ENCODE measurements at places on chromosomes 2 and 18.

DNA sequence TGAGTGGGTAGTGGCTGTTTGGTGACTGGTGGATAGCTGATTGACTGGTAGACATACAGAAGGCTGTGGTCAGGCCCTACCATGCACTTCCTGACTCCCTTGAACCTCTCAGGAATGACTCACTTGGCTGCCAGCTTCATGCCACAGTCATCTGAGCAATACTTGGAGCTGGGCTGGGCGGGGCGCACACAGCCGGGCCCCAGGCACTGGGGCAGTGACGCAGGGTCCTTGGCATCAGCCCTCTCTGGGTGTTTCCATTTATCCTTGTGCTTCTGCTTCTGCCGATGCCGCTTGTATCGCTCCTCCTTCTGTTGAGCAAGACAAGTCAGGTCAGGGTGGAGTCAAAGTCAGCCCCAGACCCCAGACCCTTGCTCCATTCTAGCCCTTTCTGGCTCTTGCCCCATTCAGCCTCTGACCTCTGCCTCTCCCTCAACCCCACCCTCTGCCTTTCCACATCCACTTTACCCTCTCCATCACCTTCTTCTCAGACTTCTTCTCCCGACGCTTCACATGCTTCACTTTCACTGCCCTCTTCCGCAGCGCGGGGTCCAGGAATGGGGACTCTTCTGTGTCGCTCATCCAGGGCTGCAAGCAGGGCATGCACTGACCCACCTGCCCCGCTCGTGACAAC lies 3.0 kb upstream of the MBD1 start:
- no peak for DNase-seq

DNA sequence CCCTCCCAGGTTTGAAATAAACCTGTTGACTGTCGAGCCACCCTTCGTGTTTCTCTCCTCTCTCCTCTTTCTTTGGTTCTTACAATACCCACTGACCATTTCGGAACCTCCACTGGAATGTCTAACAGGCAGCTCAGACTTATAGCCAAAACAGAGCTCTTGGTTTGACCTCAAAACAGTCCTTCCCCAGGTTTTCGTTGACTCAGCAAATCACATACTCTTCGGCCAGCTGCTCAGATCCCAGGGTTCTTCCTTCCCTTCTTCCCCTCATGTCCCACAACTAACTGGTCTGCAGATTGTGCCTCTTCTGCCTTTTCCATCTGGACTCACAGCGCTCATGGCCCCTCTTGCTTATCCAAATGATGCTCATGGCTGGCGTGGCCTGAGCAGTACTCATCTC lies 4.7 kb downstream of the ARMC9 start:
- no peak for DNase-seq

- DNase-seq, result no peak
These were observed 84.2 kb downstream of the PLB1 start for GRCh38 chr2:28580078-28580477.

DNA sequence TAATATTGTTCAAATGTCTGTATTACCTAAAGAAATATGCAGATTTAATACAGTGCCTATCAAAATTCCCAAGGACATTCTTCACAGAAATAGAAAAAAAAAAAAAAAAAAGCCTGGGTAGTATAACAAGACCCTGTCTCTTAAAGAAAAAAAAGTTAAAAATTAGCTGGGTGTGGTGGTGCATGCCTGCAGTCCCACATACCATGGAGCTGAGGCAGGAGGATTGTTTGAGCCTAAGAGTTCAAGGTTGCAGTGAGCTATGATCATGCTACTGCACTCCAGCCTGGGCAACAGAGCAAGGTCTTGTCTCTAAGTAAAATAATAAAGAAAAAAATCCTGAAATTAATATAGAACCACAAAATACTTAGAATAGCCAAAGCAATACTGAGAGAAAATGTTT lies 51.9 kb downstream of the SLC16A14 start:
- DNase-seq, result no peak

DNA sequence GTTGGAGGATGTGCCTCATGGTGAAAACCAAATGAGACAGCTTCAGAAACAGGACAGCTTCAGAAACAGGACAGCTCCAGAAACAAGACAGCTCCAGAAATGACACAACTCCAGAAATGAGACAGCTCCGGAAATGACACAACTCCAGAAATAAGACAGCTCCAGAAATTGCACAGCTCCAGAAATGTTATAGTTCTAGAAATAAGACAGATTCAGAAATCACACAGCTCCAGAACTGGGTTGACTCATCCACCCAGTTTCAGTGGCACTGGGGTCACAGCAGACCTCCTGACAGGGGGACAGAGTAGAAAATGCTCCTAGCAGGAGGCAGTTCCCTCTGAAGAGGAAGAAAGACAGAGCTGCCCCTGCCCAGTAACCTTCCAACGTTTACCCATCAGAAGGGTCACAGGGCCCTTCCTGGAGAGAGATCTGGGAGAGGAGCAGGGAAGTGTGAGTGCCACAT lies 26.9 kb upstream of the COL6A3 start:
- no peak for DNase-seq

GRCh38 chr2:204109681-204110080 lies 173.1 kb downstream of the ICOS start:
- no peak for DNase-seq

DNA sequence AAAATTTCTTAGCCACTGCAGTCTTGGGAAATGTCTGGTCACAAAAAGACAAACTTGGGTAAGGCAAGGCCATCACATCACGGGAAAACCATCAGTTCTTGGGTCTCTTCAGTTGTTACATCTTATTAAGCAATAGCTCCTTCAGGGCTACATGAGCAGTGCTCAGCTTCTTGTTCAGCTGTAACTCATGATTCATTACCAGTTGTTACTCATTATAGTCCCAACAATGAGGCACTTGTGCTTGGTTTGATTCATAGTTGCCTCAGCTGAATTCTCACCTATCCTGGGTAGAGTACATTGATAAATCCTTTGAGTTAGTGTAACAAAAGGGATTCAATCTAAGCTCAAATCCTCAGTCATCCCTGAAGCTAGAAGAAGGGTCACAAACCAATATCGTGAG lies 102.4 kb upstream of the DCC start:
- no peak for DNase-seq

GRCh38 chr2:105790461-105791149 lies 45.9 kb downstream of the NCK2 start:
- DNase-seq, result no peak

- DNase-seq, result no peak
These were observed 440.5 kb downstream of the NUP35 start for GRCh38 chr2:183564726-183565125.

- DNase-seq, result no peak
These were observed 11.8 kb downstream of the CHPF start for GRCh38 chr2:219531639-219532377.

DNA sequence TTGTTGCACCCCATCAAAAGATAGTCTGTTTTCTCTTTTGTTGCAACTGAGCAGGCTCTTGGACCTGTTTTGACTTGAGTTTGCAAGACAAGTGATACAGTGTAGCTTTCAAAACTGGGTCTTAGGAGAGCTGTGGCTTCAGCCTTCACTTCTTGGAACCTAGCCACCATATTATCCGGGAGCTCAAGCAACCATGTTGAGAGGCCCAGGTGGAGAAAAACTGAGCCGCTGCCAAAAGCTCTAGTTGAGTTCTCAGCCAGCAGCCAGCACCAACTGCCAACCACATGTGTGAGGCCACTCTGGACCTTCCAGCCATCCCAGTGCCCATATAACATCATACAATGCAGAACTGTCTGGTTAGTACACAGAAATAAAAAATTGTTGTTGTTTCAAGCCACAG lies 5.4 kb downstream of the CACNB4 start:
- no peak for DNase-seq

DNA sequence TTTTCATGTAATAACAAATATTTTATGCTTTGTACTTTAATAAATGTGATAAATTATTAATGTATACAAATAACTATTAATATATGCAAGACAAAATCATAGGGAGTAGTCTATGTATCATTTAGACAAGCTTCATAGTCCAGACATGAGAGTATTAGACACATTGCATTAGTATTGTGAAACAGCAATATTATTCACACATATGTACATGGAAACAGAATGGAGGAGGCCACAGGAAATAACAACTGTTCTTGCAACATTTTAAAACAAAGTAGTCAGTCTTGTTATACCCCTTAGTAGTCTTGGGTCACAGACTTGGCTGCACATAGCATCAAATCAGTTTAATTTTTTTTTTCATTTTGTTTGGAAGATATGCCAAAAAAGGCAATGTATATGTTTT lies 15.8 kb downstream of the DSC1 start:
- no peak for DNase-seq

GRCh38 chr2:59732871-59733566 lies 820.4 kb downstream of the BCL11A start:
- DNase-seq, result no peak

DNA sequence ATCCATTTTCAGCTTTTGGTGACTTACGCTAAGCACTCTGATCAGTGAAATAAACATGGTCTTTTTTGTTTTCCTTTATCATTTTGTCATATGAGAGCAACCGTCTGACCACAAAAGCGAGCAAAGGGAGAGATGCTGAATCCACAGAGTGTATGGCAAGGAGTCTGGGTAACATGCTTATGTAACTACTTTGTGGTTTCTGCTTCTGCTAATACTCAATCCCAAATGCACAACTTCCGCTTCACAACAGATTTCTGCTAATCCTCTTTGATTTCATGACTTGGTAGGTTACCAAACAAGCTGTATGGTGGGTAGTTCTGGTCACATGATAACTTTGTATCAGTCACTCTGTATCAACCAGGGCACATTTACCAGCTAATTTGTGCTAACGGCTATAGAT lies 908.4 kb upstream of the CRIM1 start:
- DNase-seq, result no peak

- no peak for DNase-seq
These were observed 112.8 kb downstream of the C1D start for GRCh38 chr2:67950018-67950417.

DNA sequence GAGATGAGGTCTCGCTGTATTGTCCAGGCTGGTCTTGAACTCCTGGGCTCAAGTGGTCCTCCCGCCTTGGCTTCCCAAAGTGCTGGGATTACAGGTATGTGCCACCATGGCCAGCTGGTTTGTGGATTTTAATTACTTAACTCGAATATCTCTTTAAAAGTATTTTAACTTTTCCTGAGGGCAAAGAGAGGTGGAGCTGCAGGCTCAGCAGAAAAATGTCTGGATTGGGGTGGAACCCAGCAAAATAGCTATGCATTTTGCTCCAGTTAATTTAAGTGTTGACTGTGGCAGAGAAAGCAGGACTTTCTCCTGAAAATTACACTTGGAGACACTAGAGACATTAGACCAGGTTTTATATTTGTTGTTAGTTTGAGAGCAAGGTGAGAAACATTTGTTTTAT lies 35.5 kb upstream of the TXNDC2 start:
- DNase-seq, result no peak
